ENCODE measurements at places on chromosomes 4 and X. TPM values are rescaled to one million over a fixed set of nuclear protein-coding genes. Genes with fewer than 3 reads are reported as not detected.

Gene CTAG1B
- total RNA-seq, result not detected

Gene CD99L2
- 33.0 TPM for total RNA-seq

Gene DCLK2
- total RNA-seq, result 75.4 TPM

Gene UGT2B17
- total RNA-seq, result not detected

Gene TLR10
- 1.6 TPM for total RNA-seq

Gene RBM46
- total RNA-seq, result not detected

Gene SMR3A
- total RNA-seq, result not detected

Gene TRPC3
- 9.4 TPM for total RNA-seq

Gene CT45A5
- not detected for total RNA-seq

Gene FREM3
- total RNA-seq, result under 0.01 TPM

Gene ZBTB33
- 45.2 TPM for total RNA-seq

Gene CNKSR2
- 173 TPM for total RNA-seq

Gene GPR119
- not detected for total RNA-seq

Gene MBNL3
- total RNA-seq, result 2.0 TPM

Gene FDCSP
- total RNA-seq, result not detected

Gene LRRC66
- 0.41 TPM for total RNA-seq

Gene VCX
- total RNA-seq, result not detected

Gene UBA6
- total RNA-seq, result 115 TPM

Gene HTN1
- total RNA-seq, result not detected

Gene YY2
- total RNA-seq, result 0.82 TPM

Gene CFAP99
- not detected for total RNA-seq

Gene FLNA
- total RNA-seq, result 66.9 TPM

Gene PNMA6A
- total RNA-seq, result 23.2 TPM

Gene FOXR2
- total RNA-seq, result under 0.01 TPM

Gene CFP
- 0.82 TPM for total RNA-seq

Gene TLR1
- 2.0 TPM for total RNA-seq

Gene EDA
- 2.0 TPM for total RNA-seq

Gene DMRTC1B
- total RNA-seq, result 0.41 TPM

Gene ACE2
- total RNA-seq, result under 0.01 TPM

Gene CT45A2
- not detected for total RNA-seq

Gene NEK1
- 28.1 TPM for total RNA-seq

Gene NSUN7
- total RNA-seq, result 11.0 TPM

Gene GUCY1A1
- 207 TPM for total RNA-seq

Gene RPL34
- total RNA-seq, result 1,578 TPM

Gene ASB12
- 0.41 TPM for total RNA-seq

Gene FAM9B
- not detected for total RNA-seq

Gene CCKAR
- not detected for total RNA-seq

Gene HTRA3
- total RNA-seq, result 0.82 TPM

Gene HS3ST1
- total RNA-seq, result 6.9 TPM

Gene ATP1B4
- not detected for total RNA-seq

Gene CCDC110
- total RNA-seq, result 0.41 TPM

Gene UNC5C
- 14.3 TPM for total RNA-seq

Gene SMIM10
- 0.41 TPM for total RNA-seq

Gene SULT1B1
- 0.41 TPM for total RNA-seq

Gene STBD1
- 0.41 TPM for total RNA-seq
